ENCODE measurements at places on chromosomes 7 and 10. TPM values are rescaled to one million over a fixed set of nuclear protein-coding genes. Genes with fewer than 3 reads are reported as not detected.

DNA sequence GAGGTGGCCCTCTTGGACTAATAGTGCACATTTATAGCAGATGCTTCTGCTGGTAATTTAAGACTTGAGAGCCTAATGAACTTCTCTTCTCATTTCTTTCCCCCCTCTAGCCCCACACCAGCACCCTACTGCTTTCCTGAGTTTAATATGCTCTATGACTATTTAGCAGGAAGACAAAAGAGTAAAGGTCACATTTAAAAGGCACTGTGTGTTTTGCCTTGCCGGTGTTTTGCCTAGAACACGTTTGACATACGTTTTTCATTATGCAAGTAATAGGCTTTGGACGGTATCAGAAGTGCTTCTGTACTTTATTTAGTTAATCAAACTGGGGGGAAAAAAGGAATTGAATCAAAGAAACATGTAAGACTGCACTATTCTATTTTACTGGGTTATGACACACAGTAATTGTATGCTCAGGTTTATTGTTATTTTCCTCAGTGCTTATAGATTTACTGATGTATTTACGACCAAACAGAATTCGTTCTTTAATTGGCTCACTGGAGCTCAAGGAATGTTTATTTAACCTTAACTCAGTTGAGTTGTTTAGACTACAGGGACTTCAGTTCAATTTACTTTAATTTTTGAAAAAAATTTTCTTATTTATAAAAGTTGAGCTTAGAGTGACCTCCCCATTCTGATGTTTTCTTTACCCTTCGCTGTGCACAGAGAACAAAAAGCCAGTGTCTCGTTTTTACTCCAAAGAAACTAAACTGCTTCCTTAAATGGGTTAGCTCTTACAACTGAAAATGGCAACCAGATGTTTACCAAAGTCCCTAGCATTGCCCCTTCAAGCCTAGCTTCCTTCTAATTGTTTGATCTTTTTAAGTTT, 35.4 kb downstream of the CPED1 start:
- no peak for DNase-seq

GRCh38 chr7:121608785-121609184, 212.7 kb upstream of the FAM3C start:
- no peak for DNase-seq

DNA sequence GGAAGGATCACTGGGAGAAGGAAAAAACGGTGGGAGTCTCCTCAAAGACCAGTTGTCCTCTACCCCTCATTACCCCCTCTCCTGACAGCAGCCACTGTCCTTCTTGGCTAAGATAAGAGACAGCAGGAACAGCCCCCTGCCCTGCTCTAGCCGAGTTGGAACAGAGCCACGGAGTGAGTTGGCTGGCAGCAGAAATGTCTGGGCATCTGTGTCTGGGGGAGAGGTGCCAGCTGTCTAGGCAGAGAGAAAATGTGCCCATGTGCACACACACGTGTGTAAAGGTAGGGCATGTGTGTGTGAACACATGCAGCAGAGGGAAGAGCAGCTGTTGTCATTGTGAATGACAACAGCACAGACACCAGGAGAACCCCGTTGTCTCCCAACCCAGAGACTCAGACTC, 9.4 kb upstream of the HILPDA start:
- DNase-seq, result no peak

DNA sequence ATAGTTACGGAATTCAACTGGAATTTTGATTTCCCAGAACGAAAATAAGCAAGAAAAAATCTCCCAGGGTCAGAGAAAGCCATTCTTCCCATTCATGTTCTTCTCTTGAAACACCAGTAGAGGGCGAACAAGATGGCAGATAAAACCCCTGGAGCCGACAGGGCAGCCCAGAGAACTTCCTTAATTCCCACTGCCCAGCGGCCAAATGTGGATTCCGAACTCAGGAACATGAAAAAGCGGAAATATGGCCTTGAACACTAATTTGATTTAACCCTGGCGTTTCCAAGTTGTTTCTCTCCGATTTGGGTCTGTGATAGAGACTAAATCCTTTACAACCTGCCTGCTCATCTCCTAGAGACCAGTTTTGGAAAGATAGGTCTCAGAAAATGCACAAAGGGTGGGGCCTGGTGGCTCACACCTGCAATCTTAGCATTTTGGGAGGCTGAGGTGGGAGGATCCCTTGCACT, 100.7 kb upstream of the WAC start:
- DNase-seq, result peak; percentile 16

GRCh38 chr10:132375795-132376297, 21.2 kb upstream of the PWWP2B start:
- no peak for DNase-seq

The NEBL gene
- 0.07 TPM for total RNA-seq
